NCI-H187 (cell line): ENCODE measurements at places on chromosomes 3 and 15.

- DNase-seq: no peak
Observed at GRCh38 chr3:97871801-97872524, 50.2 kb downstream of the CRYBG3 start.

DNA sequence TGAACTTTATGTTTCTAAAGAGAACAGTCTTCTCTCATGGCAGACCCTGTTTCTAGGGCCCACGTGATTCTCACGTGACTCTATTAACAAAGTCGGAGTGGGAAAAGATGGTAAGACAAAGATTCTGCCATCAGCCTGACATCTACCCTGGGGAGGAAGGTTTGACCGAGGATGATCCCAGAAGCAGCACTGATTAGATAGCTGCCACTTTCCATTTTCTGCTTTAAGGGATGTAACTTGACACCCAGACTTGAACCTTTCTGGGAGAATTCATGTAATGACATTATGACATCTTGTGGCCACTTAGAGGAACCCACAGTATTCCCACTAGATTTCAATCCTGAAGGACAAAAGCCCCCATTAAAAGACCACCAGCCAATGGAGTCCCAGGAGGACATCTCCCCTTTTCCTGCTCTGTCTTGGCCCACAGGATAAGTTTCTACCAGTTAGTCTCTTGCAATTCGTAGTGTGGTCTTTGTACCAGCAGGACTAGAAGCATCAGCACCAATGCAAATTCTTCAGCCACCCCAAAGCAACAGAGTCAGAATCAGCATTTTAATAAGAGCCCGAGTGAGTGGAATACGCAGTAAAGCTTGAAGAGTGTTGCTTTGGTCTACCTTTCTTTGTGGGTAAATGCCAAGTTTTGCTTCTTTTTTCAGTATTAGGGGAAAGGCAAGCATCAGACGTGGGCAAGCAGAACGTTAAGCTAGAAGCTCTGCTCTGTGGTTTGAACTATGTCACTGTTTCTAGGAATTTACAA, 480.5 kb upstream of the PROK2 start:
- no peak for DNase-seq

GRCh38 chr3:29280404-29281093, at the start of gene RBMS3:
RBMS3 (plus strand) TSS chr3:29281071.
- DNase-seq: no peak

- DNase-seq: no peak
Observed at GRCh38 chr15:95162069-95162468, 930.7 kb downstream of the MCTP2 start.

DNA sequence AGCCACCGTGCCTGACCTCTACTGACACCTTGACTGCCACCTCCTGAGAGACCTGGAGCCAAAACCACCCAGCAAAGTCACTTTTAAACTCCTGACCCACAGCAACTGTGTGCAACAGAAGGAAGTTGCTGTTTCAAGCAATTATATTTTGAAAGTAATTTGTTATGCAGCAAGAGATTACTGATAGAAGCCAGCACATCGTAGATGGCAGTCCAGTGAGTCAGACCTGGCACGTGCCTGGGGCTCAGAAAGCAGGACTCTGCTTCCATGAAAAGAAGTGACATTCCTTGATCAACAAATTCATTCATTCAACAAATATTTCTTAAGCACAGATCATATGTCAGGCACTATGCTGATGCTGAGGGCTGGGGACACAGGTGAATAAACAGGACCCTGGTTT, 5.7 kb upstream of the CSPG4 start:
- no peak for DNase-seq

GRCh38 chr3:123702720-123703119, 117.9 kb upstream of the HACD2 start:
- DNase-seq: no peak

DNA sequence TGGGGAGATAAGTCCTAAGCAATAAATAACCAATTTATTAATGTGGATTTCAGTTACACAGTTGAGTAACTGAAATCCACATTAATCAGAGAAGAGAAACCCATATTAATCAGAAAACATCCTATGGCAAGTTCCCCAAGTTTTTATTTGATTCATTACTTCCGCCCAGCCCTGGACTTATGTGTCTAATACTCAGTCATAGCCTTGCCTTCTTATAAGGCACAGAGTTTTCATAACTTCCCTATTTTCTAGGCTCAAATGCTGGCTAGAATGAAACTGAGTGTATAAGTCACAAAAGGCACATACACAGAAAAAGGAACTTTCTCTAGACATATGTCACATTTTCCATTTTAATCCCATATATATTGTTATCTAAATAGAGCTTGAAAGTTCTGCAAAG, 28.8 kb downstream of the CD47 start:
- DNase-seq: no peak

- DNase-seq: no peak
Observed at GRCh38 chr3:97871186-97871585, 49.4 kb downstream of the CRYBG3 start.

- no peak for DNase-seq
Observed at GRCh38 chr15:43219929-43220928, 589 bp downstream of the EPB42 start.

DNA sequence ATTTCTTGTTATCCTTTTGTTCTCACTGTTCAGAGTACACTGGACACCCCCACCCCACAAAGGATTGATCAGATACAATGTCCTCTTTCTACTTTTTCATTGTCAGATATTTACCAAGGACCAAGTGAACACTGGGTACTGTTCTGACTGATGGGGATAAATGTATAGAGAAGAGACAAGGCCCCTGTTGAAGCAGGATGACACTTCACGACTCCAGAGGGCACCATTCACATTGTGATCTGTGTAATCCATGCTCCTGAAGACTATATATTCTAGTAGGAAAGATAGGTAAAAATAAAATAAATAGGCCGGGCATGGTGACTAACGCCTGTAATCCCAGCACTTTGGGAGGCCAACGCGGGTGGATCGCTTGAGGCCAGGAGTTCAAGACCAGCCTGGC, 7.2 kb upstream of the CRYGS start:
- DNase-seq: no peak

DNA sequence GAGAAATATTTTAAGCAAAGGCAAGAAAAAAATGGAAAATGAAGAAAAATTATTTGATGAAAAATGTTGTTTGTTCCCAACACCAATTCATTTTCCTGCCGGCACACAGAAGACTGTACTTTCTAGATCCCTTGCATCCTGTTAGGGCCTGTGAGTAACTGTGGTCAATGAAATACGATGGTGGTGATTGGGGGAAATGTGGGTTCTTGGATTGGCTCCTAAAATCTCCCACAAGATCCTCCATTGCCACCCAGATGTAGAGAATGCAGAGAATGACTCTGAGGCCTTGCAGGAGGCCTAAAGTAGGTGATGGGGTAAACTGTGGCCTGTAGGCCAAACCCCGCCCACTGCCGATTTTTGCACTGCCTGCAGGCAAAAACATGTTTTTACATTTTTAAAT, 46.3 kb upstream of the C3orf70 start:
- DNase-seq: no peak

GRCh38 chr15:101133181-101133460, 118.7 kb downstream of the CHSY1 start:
- no peak for DNase-seq

GRCh38 chr3:94171954-94172353, 109.1 kb downstream of the NSUN3 start:
- DNase-seq: no peak

DNA sequence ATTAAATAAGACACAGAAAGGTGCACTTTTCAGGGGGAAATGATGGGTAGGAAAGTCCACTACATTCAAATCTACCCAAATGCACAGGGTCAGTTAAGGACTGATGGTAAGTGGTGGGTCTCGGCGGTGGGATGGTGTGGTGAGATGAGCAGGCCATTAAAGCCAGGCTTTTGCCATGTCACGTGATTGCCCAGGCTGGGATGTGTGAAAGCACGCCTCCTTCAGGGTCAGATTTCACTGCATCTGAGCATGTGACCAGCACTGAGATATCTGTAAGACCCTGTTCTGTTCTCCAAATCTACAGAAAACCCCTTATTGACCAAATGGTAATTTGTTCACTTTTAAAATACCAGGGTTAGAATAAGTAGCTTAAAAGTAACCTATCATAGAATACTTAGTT, 301.5 kb downstream of the MEX3B start:
- DNase-seq: no peak

- no peak for DNase-seq
Observed at GRCh38 chr3:180280555-180280954, 243.8 kb upstream of the PEX5L start.

DNA sequence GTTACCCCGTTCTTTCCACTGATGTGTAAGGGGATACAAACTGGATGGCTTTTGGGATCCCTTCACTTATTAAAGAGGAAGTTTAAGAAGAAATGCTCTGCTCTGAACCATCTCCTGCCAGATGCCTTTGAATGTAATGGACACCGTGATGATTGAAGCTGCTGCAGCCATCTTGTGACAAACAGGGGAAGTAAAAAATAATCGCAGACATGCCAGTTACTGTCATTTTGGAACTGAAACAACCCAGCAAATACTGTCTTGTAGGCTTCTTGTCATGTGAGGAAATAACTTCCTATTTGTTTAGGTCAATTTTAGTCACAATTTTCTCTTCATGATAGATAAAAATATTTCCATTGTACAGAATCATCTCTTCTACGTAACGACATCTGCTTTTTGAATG, 224.0 kb downstream of the CHL1 start:
- no peak for DNase-seq

DNA sequence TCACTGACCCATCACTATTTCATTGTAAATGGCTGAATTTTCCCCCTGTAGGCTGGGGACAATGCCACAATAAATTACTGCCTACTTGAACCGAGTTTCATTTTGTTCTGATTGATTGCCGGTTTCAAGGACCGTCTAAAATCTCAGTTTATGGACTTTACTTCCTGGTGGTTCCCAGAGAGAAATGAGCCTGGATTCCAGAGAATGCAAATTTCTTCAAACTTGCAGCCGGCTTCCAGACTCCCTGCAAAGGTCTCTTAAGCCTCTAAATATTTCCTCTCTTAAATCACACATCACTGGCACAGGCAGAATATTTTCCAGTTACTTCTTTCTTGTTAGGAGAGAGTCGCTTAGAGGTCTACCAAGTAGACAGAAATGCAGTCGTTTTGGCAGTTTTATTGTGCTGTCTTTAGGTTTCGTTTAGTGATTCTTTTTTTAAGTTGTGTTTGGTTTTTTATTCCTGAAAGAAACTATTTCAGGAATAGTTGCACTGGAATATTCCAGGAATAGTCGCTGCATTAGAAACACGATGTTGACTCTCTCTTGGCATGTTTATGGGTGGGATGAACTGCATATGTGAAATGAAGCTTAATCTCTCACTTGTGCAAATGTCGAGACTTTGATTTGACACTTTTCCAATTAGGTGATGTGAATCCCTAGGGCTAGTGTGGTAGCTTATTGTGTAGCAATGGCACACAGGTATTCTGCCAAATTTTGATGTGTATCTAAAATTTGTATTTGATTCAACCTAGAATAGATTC, 284.1 kb upstream of the NR2E3 start:
- no peak for DNase-seq

DNA sequence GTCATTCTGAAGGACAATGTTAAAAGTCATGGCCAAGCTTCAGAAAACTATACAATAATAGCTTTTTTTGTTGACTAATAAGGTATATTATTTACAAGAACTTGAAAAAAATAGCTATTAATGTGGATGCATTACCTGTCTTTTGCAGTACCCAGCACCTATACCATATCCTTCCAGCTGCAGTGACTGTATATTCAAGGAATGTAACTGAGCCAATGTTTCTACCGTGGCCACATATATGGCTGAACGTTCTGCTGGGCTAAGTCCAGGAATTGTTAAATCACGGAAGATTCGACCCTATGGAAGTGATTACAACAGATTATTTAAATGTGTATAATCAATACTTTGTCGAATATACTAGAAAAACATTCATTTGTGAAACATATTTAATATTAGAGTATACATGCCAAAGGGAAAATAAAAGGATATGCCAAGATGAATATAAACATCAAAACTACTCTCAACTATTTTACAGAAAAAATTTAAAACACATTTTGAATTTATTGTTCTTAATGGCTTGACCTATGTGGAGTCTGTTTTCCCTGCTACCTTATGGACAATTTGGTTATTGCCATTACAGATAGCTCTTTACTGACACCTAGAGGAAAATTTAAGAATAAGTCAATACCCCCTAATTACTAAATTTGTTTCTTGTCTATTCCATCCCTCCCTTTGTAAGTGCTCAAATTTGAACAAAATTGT, 17.6 kb downstream of the ACAD11 start:
- DNase-seq: no peak

GRCh38 chr3:10949197-10949596, 43.4 kb upstream of the SLC6A1 start:
- no peak for DNase-seq

DNA sequence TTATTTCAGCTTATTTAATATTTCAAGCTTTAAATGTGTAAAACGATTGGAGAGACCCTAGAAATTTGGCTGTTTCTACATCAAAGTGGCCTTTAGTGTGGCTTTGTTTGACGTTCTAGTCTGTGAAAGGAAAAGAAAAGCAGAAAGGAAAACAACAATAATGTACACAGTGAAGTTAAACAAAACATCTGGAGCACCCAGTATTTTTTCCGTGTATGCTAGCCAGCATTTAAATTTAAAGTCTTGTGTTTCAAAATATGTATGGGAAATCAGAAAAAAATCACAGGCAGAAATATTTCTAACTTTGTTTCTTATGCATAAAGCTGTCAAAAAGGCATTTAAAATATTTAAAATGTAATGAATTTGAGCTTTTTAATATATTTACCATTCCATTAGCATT, 218.1 kb downstream of the NAALADL2 start:
- no peak for DNase-seq

GRCh38 chr15:85407421-85408269, 27.2 kb downstream of the AKAP13 start:
- no peak for DNase-seq

DNA sequence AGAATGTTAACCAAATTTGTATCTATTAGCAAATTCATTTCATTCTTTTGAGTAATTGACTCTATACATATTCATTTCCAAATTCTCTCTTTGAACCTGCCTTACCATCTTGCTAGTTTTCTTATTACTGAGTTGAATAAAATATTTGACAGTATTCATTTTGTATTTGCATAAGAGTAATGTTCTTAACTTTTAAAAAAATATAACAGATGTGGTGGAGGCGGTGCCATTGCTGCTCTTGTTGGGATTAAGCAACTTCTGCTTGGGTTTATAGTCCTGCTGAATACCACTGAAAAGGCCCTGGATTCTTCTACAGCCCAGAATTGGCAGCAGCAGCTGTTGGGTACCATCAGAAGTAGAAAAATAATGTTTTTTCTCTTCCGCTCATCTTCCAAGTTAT, 148.9 kb upstream of the PEX5L start:
- DNase-seq: no peak

GRCh38 chr3:129855170-129855831, 38.2 kb downstream of the TMCC1 start:
- no peak for DNase-seq

DNA sequence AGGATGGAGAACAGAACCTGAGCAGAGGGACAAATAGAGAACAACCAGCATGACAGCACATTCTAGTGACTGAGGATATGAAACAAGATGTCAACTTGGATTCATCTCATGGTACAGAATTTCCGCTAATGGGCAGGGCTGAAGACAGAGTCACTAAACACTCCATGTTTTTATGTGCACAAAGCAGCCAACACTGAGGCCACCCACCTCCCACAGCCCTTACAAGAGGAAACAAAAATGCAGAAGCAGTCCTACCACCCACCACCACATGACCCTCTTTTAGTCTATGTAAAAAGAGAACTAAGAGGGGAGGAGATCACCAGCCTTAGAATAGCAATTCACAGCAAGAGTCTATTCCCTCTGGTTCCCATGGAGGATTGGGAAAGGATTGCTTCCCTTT, 131.4 kb upstream of the UBE2E2 start:
- no peak for DNase-seq
